Uterus (tissue), 4 donors: ENCODE measurements at places on chromosomes 12 and 14. TPM values are rescaled to one million over a fixed set of nuclear protein-coding genes. Genes with fewer than 3 reads are reported as not detected.

DNA sequence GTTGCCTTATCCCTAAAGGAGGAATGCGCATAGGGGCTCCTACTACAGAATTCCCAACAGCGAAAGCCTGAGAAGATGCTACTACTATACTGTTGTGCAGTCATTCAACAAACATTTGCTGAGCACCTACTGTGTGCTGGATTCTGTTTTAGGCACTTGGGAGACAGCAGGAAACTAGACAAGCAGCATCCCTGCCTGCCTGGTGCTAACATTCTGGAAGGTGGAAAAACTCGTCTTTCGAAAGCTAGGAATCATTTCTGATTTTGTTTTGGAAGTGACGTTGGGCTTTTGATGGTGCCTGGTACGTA lies 131.5 kb upstream of the NCOR2 start:
- no peaks in the 10 kb centered on the region for H3K27me3 ChIP-seq
- H3K4me3 ChIP-seq = no peak overlapping the region
- H3K27ac ChIP-seq = peak overlapping the region; percentile 59
- no peaks in the 10 kb centered on the region for H3K4me1 ChIP-seq
- DNase-seq = no peak

DNA sequence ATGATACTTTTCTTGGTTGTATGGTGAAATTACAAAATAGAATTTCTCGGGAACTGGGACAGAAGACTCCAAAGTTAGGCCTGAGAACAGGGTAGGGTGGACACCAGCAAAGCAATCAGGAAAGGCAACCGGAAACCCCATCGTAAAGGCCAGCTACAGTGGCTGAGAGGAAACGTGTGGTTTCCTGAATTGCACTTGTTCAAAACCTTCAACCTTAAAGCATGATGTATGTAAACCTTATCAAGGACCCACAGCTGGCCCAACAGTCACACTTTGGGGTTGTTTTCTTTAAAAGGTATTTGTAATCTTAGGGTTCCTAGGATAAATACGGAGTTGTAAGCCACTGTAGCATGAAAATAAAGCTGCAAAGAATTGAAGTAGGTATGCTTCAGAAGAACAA lies 2.2 kb upstream of the PTGDR start:
- H3K27ac ChIP-seq = no peak overlapping the region
- no peak for DNase-seq
- H3K36me3 ChIP-seq = no peaks in the 10 kb centered on the region
- no peaks in the 10 kb centered on the region for H3K4me1 ChIP-seq
- H3K4me3 ChIP-seq = no peak overlapping the region

- no peak overlapping the region for H3K27ac ChIP-seq
- no peak overlapping the region for H3K4me3 ChIP-seq
- no peak for DNase-seq
- no peaks in the 10 kb centered on the region for H3K27me3 ChIP-seq
- H3K4me1 ChIP-seq = no peaks in the 10 kb centered on the region
These were observed 223.0 kb downstream of the BTG1 start for GRCh38 chr12:91922674-91923073.

ITGB7 gene
- total RNA-seq = 2.0 TPM

TM9SF1 gene
- total RNA-seq = 49.8 TPM

TMEM253 gene
- total RNA-seq = not detected
